Activated CD4-positive, alpha-beta T cell treated with anti-CD3 and anti-CD28 coated beads, Interleukin-2, amount 10 ng/mL, durations not matched to agents 24 days and 14 days (primary cell): ENCODE measurements at places on chromosomes 13 and 19. TPM values are rescaled to one million over a fixed set of nuclear protein-coding genes. Genes with fewer than 3 reads are reported as not detected.

- H3K27ac ChIP-seq, result no peak overlapping the region
- H3K4me3 ChIP-seq, result no peak overlapping the region
- peaks cover 36% of the 10 kb centered on the region for H3K4me1 ChIP-seq
- peaks cover 79% of the 10 kb centered on the region for H3K36me3 ChIP-seq
- no peak for DNase-seq
Observed at GRCh38 chr19:58548859-58549663, 5.2 kb downstream of the TRIM28 start.

GRCh38 chr13:25571237-25571636 is 199.5 kb downstream of the ATP8A2 start:
- no peak overlapping the region for H3K27ac ChIP-seq
- no peak overlapping the region for H3K4me3 ChIP-seq
- peaks cover 4% of the 10 kb centered on the region for H3K4me1 ChIP-seq
- H3K36me3 ChIP-seq, result no peaks in the 10 kb centered on the region
- H3K27me3 ChIP-seq, result peaks cover 38% of the 10 kb centered on the region
- DNase-seq, result no peak

- no peaks in the 10 kb centered on the region for H3K27me3 ChIP-seq
- H3K27ac ChIP-seq, result no peak overlapping the region
- H3K4me1 ChIP-seq, result no peaks in the 10 kb centered on the region
- no peak overlapping the region for H3K4me3 ChIP-seq
- H3K36me3 ChIP-seq, result peaks cover 10% of the 10 kb centered on the region
Observed at GRCh38 chr19:3653865-3654513, 27.4 kb upstream of the CACTIN start.

DNA sequence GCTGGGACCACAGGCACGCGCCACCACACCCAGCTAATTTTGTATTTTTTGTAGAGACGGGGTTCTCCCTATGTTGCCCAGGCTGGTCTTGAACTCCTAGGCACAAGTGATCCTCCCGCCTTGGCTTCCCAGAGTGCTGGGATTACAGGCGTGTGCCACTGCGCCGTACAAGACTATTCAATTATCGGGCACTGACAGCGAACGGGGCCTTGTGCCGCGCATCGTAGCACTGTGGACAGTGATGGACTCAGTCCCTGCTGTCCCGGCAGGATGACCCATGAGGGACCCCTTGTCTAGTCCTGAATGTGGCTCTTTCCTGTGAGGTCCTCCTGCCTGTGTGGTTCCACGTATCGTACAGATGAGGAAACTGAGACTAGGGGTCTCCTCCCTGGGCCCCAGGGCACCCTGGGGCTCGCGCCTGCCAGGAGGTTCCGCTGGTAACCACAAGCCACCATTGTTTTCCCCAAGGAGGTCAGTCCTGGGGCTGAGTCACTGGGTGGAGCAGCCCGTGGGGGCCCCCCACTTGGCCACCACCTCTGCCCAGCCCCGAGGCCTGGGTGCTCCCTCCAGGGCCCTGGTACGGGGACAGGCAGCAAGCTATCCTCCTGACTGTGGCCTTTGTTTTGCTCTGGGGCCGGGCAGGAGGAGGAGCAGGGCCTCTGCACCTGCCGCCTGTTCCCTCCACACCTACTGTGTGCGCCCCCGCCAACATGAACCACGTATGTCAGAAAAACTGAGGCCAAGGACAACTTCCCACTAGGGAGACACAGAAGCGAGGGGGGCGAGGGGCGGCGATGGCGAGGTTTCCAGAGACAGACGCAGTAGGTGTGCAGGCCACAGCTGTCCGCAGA is 2.9 kb upstream of the TCF3 start:
- DNase-seq, result no peak
- H3K4me3 ChIP-seq, result no peak overlapping the region
- H3K36me3 ChIP-seq, result peaks cover 7% of the 10 kb centered on the region
- H3K27me3 ChIP-seq, result no peaks in the 10 kb centered on the region

DNA sequence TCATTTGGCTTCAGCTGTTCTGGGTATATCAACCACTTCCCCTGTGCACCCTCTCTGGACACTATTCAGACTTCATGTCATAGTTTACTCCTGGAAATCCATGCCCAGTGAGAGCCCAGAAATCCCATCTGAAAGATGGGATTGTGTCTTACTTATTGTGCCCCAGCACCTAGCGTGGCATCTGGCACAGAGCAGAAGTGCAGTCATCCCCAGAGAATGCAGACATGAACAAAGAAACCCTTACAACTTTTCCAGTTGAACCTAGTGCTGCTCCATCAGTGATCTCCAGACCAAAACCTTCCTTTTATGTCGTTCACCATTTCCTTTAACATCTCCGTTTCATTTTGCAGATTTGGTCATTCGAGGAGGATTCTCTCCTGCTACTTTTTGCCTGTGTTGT is 60.6 kb downstream of the MBNL2 start:
- H3K4me1 ChIP-seq, result peaks cover 27% of the 10 kb centered on the region
- DNase-seq, result no peak
- H3K4me3 ChIP-seq, result no peak overlapping the region
- H3K27ac ChIP-seq, result no peak overlapping the region
- H3K36me3 ChIP-seq, result peaks cover 10% of the 10 kb centered on the region
- no peaks in the 10 kb centered on the region for H3K27me3 ChIP-seq

DNA sequence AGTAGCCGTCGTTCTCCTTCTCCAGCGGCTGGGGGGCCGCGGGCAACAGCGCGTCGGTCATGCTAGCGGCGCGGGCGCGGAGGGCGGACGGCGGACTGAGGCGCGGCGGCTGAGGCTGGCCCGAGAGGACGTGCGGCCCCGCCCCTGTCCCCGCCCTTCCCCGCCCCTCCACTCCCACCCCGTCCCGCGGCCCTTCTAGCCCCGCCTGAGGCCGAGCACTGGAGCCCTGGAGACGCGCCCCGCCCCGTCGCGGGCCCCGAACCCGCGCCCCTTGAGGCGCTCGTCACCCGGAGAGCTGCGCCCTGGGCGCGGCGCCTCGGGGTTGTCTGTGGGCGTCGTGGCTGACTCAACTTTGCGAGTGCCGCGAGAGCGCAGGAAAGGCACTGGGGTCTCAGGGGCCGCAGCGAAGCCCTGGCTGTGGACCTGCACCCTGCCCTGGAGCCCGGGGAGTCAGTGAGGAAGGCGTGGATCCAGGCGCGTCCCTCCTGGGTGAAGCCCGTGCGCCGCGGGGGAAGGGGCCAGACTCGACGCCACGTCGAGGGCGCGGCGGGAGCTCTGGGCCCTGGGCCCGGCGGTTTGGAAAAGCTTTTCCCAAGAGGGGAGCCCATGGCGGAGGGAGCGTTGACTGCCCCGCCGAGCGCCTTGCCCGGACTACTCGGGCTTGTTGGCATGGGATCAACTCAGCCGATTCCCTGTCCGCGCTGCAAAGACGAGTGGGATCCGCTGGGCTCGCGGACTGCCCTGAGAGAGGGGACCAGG is at the start of gene RHPN2:
Gene RHPN2 (minus strand): TSS at position 97 of the 759 bp plus-strand sequence. CDS start 36 bp downstream, at position 61.
- peak within 1 kb of the TSS; percentile 78 for H3K4me3 ChIP-seq
- H3K27ac ChIP-seq, result no peak within 1 kb of the TSS
- H3K27me3 ChIP-seq, result peaks cover 32% of the 10 kb centered on the region

DNA sequence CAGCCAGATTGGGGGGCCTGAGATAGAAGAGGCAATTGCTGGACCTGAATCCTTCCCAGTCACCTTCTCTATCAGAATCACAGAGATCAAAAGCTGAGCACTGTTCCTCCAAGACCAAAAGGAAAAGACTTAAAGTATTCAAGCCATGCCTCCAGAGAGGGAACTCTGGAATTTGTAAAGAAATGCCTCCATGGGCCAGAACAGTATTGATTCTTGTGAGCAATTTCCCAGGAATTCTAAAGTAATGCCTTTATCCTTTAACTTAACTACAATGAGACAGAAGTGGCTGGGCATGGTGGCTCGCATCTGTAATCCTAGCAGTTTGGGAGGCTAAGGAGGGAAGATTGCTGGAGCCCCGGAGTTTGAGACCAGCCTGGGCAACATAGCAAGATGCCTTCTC is 148.8 kb downstream of the FLT1 start:
- no peak overlapping the region for H3K27ac ChIP-seq
- H3K36me3 ChIP-seq, result no peaks in the 10 kb centered on the region
- H3K27me3 ChIP-seq, result peaks cover 10% of the 10 kb centered on the region
- no peak for DNase-seq
- H3K4me3 ChIP-seq, result no peak overlapping the region
- H3K4me1 ChIP-seq, result peaks cover 14% of the 10 kb centered on the region

DNA sequence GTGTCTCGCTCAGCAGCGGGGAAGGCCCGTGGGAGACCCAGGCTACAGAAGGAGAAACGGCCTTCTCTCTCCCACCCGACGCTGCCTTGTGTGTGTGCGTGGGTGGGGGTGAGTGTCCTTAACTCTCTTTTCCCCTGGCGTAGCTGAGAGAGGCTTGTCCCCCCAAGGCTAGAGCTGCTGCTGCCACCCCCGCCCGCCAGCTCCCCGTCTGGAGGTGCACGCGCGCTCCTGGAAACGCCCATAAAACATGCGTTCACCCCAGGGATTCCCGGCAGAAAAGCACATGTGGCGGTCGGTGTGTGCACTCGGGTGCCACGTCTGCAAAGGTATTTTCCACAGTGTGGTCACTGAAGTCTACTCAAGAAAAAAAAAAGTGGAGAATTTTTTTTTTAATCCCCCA is 36.1 kb downstream of the GADD45B start:
- H3K4me3 ChIP-seq, result no peak overlapping the region

DNA sequence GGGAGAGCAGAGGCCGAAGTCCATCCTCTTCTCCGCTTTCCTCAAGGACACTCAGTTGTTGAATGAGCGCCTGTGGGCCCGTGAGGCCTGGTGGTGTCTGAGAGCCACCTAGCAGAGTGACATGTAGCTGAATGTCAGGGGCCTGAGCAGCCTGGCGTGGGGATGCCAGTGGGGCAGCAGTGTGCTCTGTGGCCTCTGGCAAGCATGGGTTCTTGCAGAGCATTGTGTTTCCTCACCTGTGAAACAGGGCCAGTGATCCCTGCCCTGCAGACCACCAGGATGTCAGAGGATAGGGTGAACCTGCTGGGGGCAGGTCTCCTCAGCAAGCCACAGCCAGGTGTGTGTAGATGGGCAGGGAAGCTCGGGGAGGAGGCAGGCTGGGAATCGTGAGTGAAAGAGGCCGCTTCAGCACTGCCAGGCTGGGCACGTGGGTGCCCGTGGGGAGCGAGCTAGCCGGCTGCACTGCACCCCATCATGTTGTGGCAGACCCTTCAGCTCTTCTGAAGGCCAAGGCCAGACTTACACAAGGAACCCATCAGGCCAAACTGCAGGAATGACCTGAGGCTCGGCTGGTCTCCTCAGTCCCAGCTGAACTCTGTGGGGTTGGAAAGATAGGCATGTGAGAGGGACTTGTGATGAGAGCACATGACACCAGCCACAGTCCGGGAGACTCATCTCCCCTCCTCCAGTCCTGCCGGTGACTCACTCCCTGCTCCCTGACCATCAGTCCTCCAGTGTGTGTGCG is 5.0 kb downstream of the PPP1R37 start:
- H3K27me3 ChIP-seq, result no peaks in the 10 kb centered on the region
- no peak for DNase-seq
- peaks cover 37% of the 10 kb centered on the region for H3K4me1 ChIP-seq

GRCh38 chr13:25375727-25376358 is 4.1 kb downstream of the ATP8A2 start:
- H3K4me3 ChIP-seq, result no peak overlapping the region
- DNase-seq, result peak; percentile 81
- peaks cover 3% of the 10 kb centered on the region for H3K4me1 ChIP-seq
- no peak overlapping the region for H3K27ac ChIP-seq
- peaks cover 55% of the 10 kb centered on the region for H3K27me3 ChIP-seq

DNA sequence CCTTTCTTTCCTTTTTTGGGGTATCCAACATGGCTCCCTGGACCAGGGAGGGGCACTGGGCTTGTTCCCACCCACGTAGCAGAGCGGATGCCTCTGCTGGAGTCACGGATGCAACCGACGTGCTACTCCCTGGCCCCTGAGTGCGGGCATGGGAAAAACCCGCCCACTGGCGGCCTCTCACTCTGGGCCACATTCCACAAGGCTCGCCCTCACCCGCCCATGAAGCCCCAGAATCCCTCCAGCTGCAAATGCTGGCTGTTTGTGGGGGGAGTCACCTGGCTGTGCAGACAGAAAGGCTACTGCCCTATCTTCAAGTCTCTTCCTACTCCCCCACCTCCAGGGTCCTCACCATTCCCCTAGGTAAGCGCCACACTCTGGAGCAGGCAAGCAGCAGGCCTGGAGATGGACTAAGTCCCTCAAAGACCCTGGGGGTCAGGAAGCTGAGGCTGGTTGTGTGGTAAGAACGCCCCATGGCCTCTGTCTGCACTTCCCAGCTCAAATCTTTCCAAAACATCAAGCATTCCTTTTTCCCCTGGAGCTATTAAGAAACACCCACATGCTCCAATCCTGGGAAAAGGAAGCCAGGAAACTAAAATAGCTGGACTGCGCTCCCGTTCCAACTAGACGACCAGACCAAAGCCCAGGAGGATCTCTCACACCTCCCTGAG is 17.9 kb upstream of the EPHX3 start:
- no peak overlapping the region for H3K4me3 ChIP-seq
- peaks cover 37% of the 10 kb centered on the region for H3K36me3 ChIP-seq
- no peaks in the 10 kb centered on the region for H3K4me1 ChIP-seq
- DNase-seq, result no peak

GRCh38 chr13:73273745-73274144 is 214.9 kb downstream of the KLF5 start:
- H3K36me3 ChIP-seq, result peaks cover 8% of the 10 kb centered on the region
- H3K4me3 ChIP-seq, result no peak overlapping the region
- no peak for DNase-seq
- H3K27ac ChIP-seq, result no peak overlapping the region
- no peaks in the 10 kb centered on the region for H3K27me3 ChIP-seq

GRCh38 chr13:24747248-24748060 is 16.5 kb upstream of the RNF17 start:
- H3K4me1 ChIP-seq, result peaks cover 5% of the 10 kb centered on the region
- no peaks in the 10 kb centered on the region for H3K36me3 ChIP-seq
- H3K4me3 ChIP-seq, result peak overlapping the region; percentile 77
- no peak overlapping the region for H3K27ac ChIP-seq

The COL5A3 gene
- 0.59 and 0.63 TPM in 2 replicates for total RNA-seq

The ZNF44 gene
- total RNA-seq, result 8.4 TPM in 2 replicates

The APLP1 gene
- 2.0 and 2.4 TPM in 2 replicates for total RNA-seq

The ZNF610 gene
- total RNA-seq, result 0.12 and 0.85 TPM in 2 replicates

The FUT2 gene
- total RNA-seq, result not detected in 2 replicates

The SERPINE3 gene
- not detected in 2 replicates for total RNA-seq

The PALM gene
- 0.24 TPM in 1 of 2 replicates, not detected in the other for total RNA-seq
